Mesenteric fat pad (tissue), 1 donor: ENCODE measurements at places on chromosomes 6 and 20. TPM values are rescaled to one million over a fixed set of nuclear protein-coding genes. Genes with fewer than 3 reads are reported as not detected.

SUMO4 gene
- total RNA-seq: 1.2 TPM

GRCh38 chr6:136011475-136011874 lies 160.0 kb downstream of the PDE7B start:
- no peak for DNase-seq

XKR7 gene
- not detected for total RNA-seq

CTAGE9 gene
- total RNA-seq: not detected

GRCh38 chr20:25058847-25059810 lies 1.2 kb upstream of the ACSS1 start:
- DNase-seq: peak; percentile 68

- no peak for DNase-seq
Measured at GRCh38 chr6:148771896-148772554, 25.2 kb downstream of the UST start.

SLC13A3 gene
- 1.5 TPM for total RNA-seq

FOXQ1 gene
- total RNA-seq: not detected

GRCh38 chr6:88983532-88983931 lies 20.1 kb upstream of the RNGTT start:
- no peak for DNase-seq

CPNE5 gene
- total RNA-seq: 2.8 TPM

DNA sequence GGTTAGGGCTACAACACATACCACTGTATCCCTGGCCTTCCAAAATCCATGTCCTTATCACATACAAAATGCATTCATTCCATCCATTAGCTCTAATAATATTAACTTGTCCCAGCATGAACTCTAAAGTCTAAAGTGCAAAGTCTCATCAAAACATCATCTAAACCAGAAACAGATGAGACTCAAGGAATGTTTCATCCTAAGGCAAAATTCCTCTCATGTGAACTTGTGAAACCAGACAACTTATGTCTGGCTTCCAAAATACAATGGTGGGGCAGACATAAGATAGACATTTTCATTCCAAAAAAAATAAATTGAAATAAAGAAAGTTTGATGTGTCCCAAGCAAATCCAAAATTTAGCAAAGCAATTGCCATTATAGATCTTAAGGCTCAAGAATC lies 257.4 kb downstream of the HTR1B start:
- DNase-seq: no peak

DNA sequence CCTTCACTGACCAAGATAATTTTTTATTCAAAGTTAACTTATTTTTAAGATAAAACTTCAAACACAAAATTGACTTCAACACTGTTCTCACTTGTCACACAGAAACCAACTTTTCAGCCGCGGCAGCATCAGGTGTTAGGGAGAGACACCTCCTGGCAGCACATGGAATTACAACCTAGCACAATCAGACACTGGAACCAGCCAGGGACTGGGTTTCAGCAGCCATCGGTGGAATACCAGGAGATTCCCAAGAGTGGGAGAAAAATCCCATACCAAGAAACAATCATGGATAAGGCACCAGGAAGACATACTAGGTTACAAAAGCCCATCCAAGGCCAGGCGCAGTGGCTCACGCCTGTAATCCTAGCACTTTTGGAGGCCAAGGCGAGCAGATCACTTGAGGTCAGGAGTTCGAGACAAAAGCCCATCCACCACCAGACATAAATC lies 70.0 kb downstream of the SNX5 start:
- DNase-seq: peak; percentile 90

GRCh38 chr6:161100072-161100471 lies 108.5 kb downstream of the MAP3K4 start:
- DNase-seq: no peak

- no peak for DNase-seq
Measured at GRCh38 chr20:62286493-62287064, 16.2 kb upstream of the ADRM1 start.

- no peak for DNase-seq
Measured at GRCh38 chr20:25076731-25077609, 5.0 kb downstream of the VSX1 start.

KIF25 gene
- total RNA-seq: 0.93 TPM

DNA sequence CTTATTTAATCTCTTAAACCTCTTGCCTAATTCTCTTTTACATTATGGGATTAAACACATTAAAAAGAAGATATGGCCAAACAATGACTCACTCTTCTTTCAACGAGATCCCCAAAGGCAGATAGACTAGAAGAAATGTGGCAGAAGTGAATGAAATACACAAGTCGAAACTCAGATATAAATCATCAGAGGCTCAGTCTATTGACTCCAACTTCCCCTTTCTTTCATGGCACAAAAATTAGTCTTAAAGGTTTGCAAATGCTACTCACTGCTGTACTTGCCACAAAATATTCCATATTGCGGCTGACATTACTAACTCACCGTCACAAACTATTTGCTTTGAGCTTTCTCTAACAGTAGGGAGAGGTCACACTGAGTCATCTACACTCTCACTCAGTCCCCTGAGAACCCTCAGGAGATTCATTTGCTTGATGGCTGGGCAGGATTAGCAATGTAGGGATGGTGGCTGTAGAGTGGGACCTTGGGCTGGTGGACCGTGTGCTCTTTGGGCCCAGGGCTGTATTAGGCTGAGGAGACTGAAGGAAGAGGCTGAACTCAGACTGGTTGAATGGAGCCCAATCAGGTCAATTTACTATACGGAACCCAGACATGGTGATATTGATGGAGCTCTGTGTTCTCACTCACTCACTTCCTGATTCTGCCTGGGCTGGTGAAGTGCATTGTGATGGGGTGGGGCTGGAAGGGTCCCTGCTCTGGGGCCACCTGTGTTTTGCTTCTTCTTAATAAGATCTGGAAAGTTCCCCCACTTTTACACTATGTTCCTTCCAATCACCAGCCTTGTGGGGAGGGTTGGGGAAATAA lies 42.8 kb upstream of the UBR2 start:
- no peak for DNase-seq

ARMH2 gene
- total RNA-seq: not detected

PRL gene
- total RNA-seq: 0.58 TPM

- no peak for DNase-seq
Measured at GRCh38 chr6:18206591-18206990, 51.4 kb downstream of the KDM1B start.

- no peak for DNase-seq
Measured at GRCh38 chr6:12335131-12335527, 45.0 kb downstream of the EDN1 start.

- DNase-seq: no peak
Measured at GRCh38 chr6:11230158-11231107, 2.0 kb downstream of the NEDD9 start.

C6orf141 gene
- total RNA-seq: 3.9 TPM

ANGPT4 gene
- 0.42 TPM for total RNA-seq

- no peak for DNase-seq
Measured at GRCh38 chr6:29702519-29703103, 20.6 kb upstream of the HLA-F start.

FLRT3 gene
- 0.06 TPM for total RNA-seq

FILIP1 gene
- total RNA-seq: 8.1 TPM

TMX4 gene
- total RNA-seq: 53.4 TPM

DNA sequence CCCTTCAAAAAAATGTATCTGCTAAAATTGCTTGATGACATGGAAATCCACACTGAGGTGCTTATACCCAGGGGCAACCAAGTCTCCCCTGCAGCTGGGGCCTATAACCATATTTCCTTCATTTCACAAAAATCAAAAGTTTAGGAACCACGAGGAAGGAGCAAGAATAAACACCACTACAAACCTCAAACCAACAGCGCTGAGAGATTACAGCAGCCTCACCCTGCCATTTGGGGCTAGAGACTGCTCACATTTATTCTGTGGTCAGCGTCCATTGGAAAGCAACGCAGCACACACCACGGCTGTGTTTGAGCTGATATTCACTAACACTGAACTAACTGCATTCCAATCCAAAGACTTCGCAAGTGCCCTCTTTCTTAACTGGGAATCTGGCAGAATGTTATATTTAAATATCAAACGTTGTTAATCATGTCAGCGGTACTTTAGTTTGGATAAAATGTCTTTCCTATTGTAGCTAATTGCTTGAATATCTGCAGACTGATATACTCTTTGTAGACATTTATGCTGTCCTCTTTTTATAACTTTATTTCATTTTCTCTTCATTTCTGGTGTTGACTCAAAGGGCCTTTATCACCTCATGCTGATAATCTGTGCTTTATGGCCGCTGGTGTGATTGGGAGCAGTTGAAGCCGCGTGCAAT lies 94.6 kb downstream of the FOXA2 start:
- no peak for DNase-seq

HSPA12B gene
- 28.0 TPM for total RNA-seq

- no peak for DNase-seq
Measured at GRCh38 chr20:21238818-21239536, 64.2 kb upstream of the XRN2 start.

STK38 gene
- 31.2 TPM for total RNA-seq

KIF16B gene
- 19.7 TPM for total RNA-seq

OR2H2 gene
- total RNA-seq: not detected

DNA sequence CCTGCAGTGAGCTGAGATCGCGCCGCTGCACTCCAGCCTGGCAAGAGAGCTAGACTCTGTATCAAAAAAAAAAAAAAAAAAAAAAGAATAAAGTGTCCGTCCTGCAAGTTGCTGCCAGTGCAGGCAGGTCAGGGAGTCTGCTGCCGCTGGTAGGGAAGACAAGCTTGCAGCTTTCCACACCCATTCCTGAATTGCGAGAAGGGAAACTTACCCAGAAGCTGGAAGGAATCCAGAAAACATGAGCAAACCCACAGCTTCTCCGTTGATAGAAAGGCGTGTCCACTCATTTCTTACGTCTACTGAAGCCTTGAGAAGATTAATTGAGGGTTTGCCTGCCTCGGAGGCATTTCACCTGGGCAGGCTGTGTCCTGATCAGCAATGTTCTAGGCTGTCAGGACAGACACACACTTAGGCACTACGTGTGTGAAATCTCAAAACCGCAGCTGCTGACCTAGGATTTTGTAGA lies 61.6 kb upstream of the DSP start:
- DNase-seq: no peak

- DNase-seq: no peak
Measured at GRCh38 chr6:6987749-6988148, 120.0 kb upstream of the RREB1 start.

- DNase-seq: no peak
Measured at GRCh38 chr6:147287869-147288271, 83.7 kb downstream of the STXBP5 start.

LY6G6C gene
- total RNA-seq: not detected

- DNase-seq: no peak
Measured at GRCh38 chr6:83168556-83168955, 24.5 kb downstream of the PGM3 start.

ADAM33 gene
- total RNA-seq: 30.7 TPM

DNA sequence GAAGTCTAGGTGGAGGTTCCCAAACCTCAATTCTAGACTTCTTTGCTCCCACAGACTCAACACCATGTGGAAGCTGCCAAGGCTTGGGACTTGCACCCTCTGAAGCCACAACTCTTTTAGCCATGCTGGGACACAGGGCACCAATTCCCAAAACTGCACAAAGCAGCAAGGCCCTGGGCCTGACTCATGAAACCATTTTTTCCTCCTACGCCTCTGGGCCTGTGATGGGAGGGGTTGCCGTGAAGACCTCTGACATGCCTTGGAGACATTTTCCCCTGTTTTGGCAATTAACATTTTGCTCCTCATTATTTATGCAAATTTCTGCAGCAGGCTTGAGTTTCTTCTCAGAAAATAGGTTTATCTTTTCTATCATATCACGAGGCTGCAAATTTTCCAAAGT lies 355.4 kb upstream of the RUNX2 start:
- DNase-seq: no peak

EGFL8 gene
- 15.5 TPM for total RNA-seq

- DNase-seq: no peak
Measured at GRCh38 chr6:95318137-95318536, 259.2 kb upstream of the MANEA start.

POPDC3 gene
- total RNA-seq: 9.7 TPM

DNA sequence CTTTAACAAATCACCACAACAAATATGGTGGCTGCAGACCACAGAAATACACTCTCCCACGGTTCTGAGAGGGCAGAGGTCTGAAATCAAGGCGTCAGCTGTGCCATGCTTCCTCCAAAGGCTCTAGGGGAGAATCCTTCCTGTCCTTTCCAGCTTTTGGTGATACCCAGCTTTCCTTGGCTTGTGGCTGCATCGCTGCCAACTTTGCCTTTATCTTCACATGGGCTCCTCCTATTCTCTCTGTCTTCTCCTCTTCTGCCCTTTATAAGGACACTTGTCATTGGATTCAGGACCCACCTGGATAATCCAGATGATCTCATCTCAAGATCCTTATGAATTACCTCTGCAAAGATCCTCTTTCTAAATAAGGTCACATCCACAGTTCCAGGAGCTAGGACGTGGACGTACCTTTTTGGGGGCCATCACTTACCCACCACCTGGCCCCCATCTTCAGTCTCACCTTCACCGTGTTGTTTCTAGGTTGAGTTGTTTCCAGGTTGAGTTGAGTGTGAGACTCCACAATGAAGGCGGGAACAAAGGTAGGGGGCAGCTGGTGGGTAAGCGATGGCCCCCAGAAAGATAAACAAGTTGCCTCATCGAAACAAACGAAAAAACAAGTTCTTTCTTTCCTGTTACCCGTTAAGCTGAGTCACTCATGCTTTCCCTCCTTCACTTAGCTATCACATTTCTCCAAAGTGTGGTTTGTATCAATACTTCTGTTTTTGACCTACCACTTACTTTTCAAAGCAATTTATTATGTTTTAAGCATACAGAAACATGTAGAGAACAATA lies 68.9 kb upstream of the SLC22A16 start:
- no peak for DNase-seq

DNA sequence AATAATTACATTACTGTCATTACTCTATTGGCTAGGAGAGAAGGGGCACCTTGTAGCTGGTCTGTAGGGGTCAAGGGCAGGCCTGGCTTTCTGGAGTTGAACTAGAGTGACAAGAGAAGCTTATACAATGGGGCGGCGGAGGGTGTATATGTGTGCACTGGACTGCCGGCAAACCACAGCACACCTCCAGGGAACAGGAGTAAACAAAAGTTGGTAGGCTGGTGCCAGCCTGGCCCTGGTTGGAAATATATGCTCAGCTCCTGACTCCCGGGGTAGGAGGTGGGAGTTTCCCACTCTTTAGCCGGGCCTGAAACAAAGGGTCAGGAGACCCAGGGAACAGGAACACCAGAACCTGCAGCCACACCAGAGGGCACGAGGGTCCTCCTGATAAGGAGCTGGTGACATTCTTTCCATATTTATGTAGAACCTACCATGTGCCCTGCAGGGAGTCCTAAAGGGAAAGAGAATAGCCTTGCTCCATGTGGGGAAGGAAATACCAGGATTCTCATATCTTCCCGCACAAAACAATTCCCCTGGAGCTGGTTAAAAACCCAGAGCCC lies 5.1 kb downstream of the C6orf132 start:
- DNase-seq: no peak

PBOV1 gene
- total RNA-seq: not detected

GSTA2 gene
- total RNA-seq: not detected
